ENCODE measurements at places on chromosomes 13 and 19.
A peak's percentile ranks its signal among the peaks of the same experiment; 100 is the strongest.

- no peak for DNase-seq
Observed at GRCh38 chr13:67437244-67437643, 207.1 kb upstream of the PCDH9 start.

DNA sequence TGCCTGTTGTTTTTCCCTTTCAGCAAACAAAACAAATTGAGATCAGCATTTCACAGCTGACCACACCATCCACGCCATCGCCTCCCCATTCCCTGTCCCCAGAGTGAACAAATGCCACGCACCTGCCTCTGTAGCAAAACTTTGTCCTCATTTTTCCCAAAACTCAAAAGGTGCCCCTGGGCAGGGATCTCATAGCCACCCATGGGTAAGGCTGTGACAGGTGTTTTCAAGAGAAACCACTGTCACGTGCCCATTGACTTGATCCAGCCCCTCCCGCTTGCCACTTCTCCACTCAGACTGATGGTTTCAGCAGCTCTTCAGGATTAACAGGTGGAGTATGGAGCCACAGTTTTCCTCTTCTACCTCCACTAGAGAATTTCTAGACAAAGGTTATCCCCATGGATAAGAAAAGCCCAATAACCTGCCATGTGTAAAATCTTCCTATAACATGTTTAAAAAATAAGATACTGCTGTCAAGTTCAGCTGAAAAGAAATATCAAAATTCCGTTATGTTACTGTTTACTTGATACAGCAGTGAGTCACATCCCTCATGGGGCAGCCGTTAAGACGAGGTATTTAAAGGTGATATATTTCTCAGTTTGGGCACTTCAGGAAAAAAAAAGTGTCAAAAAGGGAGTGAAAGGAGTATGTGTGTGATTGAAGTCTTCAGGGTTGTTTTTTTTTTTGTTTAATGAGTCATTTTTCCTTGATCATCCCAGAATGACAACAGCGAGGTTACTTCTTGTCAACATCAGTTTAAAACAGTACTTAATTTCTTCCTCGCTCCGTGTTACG is 63.5 kb upstream of the GPR183 start:
- DNase-seq = no peak

GRCh38 chr13:31201341-31202031 is 1.7 kb downstream of the B3GLCT start:
- DNase-seq = no peak

DNA sequence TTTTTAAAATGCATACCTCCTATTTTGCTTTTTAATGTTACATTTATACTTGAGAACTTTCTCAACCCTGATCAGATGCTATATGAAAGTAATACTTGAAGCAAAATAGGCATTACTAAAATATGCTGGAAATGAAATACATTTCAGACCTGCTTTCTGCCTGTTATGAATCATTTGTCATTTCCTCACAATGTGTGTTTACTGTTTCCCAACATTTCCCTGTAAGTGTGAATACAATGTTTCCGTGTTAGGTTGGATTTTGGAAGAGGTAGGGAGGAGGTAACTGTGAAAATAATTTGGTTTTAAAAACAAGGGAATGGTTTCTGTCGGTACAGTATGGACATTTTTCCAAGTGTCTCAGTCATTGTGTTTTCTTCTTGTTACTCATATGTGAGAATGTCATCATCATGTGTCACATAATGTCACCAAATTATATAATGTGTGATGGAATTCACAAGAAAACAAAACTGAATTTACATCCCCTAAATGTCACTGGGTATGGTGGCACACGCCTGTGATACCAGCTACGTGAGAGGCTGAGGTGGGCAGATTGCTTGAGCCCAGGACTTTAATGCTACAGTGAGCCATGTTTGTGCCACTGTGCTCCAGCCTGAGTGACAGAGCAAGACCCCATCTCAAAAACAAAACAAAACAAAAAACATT is 43.0 kb downstream of the ZAR1L start:
- DNase-seq = no peak

DNA sequence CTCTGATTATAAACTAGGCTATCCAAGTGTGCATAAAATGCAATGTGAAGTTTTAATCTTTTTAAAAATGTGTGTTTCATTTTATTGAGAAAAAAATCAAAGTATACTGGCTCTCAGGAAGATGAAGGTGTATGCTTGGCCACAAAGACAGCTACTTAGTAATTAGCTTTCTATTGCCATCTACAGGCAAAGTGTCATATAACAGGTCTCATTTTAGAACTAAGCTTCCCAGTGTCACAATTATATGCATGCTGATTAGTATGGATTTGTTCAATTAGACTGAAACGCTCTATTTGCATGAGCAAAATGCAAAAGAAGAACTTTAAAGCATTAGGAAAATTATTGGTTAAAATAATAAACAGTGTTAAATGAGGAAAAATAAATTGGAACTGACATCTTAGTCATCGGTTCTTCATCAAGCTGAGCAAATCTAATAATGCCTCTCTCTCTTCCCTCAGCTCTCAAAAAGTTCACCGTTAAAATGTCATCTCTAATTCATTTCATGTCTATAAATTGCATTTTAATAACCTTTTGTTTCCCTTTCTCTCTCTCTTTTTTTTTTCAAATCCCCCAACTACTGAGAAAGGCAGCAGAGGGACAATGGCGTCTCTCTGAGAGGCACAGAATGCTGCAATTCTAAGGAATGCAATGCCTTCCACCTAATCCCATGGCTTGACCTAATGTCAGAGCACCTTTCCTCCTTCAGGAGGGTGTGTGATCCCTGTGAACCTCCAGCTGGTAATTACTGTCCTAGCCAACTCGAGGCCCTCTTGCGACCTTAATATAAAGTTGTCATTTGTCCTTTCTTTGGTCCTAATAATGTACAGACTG is 313.1 kb upstream of the MAB21L1 start:
- no peak for DNase-seq

DNA sequence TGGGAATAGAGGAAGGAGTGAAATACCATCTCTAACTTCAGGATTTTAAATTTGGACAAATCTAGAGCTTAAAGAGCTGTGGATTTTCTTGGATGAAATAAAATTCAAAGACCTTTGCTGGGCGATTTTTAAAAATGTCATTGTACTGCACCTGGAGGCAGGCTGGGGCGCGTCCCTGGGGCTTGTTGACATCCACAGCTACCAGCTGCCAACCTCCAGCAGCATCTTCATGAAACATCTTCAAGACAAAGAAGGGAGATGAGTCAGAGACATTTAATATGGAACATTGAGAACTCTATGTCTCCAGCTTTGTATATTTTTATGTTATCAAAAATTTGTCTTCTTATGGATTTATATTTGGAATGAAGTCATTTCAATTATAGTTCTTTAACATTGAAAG is 132.5 kb downstream of the NALCN start:
- no peak for DNase-seq

- DNase-seq = no peak
Observed at GRCh38 chr19:12787458-12787857, 3.8 kb upstream of the JUNB start.

- DNase-seq = peak; percentile 51
Observed at GRCh38 chr13:30818323-30818960, 83.1 kb downstream of the ALOX5AP start.

- DNase-seq = peak; percentile 78
Observed at GRCh38 chr19:14090509-14091080, at the start of gene SAMD1. TSS of gene SAMD1 (minus strand) at chr19:14090751.

DNA sequence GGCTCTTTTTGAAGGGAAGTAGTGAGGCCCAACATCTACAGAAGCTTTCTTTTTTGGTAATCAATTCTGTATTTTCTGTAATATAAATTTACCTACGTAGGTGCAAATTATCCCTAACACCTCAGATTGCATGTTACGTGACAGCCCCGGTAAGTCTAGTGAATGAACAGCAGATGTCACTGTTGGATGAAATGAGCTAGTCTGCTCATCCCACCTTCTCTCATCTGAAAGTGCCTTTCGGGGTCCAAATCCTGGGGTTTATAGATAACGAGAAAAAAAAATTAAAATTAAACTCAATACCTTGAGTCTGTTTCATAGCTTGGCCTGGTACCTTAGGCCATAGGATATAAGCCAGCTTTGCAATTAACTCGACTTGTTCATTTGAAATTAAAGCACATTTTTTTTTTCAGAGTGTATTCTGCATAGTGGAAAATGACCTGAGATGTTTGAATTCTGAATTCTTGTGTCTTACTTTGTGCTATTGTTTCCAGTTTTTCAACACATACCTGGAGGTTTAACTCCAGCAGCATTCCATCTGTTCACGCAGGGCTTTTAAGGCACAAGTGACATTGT is 548.2 kb downstream of the GPC5 start:
- DNase-seq = no peak

DNA sequence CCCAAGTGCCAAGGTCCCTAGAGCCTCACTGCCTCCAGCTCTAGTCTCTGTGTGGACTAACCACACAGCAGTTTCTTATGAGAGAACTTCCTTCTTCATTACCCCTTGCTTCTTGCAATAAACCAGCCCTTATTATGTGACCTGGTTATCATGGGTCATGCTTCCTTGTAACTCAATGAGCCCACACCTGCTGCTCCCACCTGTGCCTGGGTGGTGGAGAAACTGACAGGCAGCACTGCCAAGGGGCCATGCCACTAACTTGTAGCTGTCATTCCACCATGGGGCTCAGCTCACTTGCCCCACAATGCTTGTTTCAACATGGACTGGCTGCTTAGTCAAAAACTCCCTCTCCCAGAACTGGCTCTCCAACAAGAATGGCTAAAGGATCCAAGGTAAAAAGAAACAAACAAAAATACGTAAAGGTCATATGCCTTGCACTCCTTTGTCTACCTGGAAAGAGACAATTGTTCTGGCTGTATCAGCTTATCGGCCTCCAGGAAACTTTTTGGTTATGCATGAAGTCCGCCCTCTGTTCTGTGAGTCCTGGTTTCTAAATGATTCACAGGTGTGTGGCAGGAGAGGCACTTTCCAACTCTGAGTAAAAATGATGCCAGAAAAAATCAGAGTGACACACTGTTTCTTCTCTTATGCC is 446.4 kb downstream of the COG6 start:
- DNase-seq = no peak

- DNase-seq = no peak
Observed at GRCh38 chr13:102373221-102373620, 28.6 kb downstream of the FGF14 start.

Data from thoracic aorta (tissue), 2 donors.